ENCODE measurements at places on chromosomes 13 and 19.

- no peak for DNase-seq
Observed at GRCh38 chr13:28805193-28805819, 14.8 kb upstream of the MTUS2 start.

GRCh38 chr19:18469069-18469846 lies 31.3 kb upstream of the ISYNA1 start:
- peak; percentile 53 for DNase-seq

GRCh38 chr13:79187917-79188690 lies 218.0 kb downstream of the RBM26 start:
- DNase-seq, result no peak

GRCh38 chr13:99610702-99611289 lies 109.5 kb downstream of the TM9SF2 start:
- DNase-seq, result no peak

DNA sequence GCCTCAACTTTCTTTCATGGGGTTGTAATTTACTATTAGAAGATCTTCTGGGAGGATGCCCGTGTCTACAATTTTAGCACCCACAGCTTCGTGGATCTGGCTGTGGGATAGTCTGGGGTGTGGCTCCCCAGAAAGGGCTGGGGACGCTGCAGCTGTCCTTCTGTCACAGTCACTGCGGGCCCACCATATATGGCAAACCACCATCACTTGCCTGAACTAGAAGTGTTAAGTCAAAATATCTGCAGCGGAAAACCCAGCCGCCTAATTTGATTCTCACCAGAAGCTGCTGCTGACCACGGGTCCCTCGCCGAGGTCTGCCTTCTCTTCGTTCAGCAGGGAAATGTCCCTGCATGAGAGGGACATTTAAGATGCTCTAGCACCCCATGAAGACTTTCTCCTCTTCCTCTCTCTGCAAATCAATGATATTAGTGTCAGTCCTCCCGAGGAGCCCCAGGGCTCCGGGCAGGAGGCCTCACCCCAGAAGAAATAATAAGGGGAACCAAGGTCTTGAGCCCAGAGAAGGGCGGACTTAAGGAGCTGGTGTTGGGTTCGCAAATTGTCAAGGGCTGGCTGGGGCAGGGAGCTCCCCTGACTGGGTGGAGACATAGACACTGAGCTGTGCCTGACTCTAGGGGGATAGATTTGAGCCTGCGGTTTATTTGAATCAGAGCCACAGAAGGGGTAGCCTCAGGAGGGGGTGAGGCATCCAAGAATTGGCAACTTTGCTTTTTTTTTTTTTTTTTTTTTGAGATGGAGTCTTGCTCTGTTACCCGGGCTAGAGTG lies 3.0 kb upstream of the MATK start:
- DNase-seq, result no peak

DNA sequence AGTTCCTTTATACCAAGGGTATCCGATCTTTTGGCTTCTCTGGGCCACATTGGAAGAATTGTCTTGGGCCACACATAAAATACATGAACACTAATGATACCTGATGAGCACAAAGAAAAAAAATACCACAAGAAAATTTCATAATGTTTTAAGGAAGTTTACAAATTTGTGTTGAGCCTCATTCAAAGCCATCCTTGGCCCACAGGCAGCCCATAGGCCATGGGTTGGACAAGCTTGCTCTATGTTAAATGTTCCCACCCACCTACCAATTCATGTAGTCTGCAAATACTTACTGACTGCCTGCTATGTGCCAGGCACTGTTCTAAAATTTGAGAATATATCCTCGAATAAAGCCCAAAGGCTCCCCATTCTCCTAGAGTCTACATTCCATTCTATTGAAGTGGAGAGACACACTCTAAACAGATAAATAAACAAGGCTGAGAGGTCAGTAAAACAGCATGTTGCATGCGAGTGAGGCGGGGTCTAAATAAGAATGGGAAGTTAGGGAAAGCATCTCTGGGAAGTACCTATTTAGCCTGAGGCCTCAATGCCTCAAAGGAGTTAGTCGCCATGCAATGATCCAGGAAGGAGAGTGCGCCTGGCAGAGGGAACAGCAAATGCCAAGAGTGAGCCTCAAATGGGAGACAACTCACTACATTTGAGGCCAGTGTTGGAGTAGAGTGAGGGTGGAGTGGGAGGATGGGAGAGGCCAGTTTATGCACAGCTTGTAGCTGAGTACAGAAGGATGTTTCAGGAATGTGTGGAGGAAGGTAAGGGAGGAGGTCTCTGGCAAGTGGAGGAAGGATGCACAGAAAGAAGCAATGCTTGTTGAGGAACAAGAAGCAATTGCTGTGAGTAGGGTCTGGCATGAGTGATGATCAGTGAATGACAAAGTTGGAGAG lies 52.5 kb upstream of the CLDN10 start:
- DNase-seq, result no peak

DNA sequence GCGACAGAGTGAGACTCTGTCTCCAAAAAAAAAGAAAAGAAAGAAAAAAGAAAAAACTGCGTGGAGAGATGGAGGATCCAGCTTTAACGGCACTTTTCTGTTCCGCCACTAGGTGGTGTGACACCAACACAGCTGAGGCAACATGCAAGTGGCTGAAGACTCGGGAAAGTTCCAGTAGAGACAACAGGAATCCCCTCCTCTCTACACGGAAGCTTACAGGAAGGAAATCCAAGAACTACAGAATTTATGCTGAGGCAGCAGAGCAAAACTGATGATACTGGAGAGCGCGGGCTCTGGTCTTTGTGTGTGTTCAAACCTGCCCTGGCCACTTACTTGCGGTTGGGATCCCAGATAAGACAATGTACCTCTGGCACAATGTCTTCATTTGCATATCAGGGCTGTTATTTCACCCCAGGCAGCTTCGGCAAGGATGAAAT lies 9.9 kb downstream of the RANBP3 start:
- DNase-seq, result peak; percentile 24

GRCh38 chr13:20550799-20551198 lies 16.2 kb upstream of the IFT88 start:
- no peak for DNase-seq

Measured in stimulated activated CD4-positive, alpha-beta T cell treated with anti-CD3 and anti-CD28 coated beads, Interleukin-1b, Interleukin-23, amount 100 ng/mL, for 1 hour (primary cell).